ENCODE measurements at places on chromosomes 11 and 22.
A peak's percentile ranks its signal among the peaks of the same experiment; 100 is the strongest.

- no peak for DNase-seq
Observed at GRCh38 chr11:45156741-45157140, 10.3 kb downstream of the PRDM11 start.

DNA sequence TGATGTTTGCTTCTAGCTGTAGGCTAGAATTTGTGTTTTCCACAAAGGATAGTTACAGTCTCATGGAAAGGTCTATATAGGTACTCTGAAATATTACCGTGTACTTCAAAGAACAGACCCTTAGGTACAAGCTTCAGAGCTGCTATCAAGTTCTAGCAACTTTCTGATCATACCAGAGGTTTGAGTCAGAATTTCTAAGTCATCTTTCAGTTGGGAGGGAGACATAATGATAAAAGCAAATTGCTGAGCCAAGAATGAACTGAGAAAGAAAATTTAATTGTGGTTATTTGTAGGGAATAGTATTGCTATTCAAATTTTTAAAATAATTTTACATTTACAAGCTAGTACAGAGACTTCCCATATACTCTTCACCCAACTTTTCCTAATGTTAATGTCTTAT lies 19.9 kb upstream of the ME3 start:
- no peak for DNase-seq

DNA sequence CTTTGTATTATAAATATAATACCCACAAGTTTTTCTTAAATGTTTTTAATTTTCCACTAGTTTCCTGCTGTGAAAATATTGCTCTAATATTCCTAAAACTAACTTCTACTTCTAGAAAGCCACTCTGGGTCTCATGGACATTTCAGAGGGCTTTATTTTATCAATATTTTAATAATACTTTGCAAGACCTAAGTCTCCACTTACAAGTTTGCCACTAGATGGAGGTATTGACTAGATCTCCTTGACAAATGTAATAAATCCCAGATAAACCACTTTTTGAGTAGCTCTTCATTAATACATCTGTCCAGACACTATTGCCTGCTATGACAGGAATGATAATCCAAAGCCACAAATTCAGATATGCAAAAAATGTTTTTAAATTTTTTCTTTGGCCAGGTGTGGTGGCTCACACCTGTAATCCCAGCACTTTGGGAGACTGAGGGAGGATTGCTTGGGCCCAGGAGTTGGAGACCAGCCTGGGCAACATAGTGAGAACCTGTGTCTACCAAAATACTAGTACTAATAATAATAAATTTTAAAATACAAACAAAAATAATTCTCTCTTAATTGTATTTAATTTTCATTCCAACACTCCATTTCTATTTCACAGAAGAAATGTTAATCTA lies 3.5 kb upstream of the ACAT1 start:
- DNase-seq, result no peak

DNA sequence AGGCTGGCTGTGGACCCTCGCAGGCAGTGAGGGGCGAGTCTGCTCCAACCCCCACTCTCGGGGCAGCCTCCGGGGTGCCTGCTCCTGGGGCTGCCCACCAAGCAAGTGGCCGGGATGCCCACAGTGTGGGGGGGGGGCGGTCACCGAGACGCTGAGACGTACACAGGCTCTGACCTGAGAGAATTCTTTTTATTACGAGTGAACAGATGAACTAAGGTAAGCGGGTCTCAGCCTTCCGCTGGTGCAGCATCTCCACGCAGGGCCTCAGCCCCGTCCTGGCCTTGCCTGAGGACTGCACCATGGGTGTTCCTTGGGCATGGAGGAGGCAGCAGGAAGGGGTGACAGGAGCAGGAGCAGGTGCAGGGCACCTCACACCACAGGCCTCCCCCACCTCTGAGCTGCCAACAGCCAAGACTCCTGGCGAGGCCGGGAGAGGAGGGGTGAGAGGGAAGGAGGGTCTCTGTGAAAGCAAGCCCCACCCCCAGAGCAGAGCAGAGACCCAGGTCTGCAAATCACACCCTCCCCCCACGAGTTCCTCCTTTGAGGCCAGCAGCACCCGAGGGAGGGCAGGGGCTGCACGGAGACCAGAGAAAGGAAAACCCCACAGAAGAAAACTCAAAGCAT lies 17.2 kb downstream of the MOB2 start:
- DNase-seq, result no peak

DNA sequence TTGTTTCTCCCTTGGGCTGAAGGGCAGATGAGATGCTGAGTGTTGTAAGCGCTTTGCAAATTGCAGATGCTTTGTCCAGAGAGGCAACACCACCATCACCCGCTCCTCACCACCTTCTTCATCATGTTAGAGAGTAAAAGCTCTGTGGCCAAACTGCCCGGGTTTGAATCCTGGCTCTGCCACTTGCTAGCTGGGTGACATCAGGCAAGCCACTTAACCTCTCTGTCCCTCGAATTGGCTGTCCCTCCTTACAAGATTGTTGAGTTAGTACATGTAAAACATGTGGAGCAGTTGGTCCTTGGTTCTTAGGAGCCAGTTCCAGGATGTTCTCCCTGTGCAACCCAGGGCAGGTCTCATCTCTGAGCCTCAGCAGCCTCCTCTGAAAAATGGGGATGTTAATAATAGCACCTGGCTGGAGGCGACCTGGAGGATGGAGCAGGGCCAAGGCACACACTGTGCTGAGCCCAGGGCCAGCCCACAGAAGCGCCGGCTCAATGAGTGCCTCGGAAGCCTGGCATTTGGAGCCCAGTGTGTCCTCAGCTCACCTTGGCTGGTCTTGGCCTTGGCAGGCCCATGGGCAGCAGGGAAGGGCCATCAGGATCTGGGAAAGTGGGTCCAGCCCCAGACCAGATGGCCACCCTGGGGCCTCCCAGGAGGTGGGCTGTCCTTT lies 10.5 kb downstream of the C11orf86 start:
- DNase-seq, result no peak

GRCh38 chr11:70220136-70220535 lies 17.0 kb downstream of the FADD start:
- no peak for DNase-seq

DNA sequence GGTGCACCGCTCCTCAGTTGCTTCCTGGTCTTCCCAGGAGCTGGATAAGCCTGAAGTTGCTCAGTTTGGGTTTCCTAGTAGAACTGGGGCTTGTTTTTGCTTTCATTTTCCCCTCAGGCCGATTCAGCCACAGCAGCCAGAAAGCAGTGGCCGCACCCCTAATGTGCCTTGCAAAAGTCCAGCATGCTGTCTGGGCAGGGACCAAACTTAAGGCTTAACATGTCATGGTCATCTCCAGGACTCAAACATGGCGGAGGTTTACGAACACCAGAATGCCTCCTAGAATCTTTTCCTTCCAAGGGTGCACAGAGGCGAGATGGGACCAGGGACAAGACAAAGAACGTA lies 2.5 kb downstream of the GNG3 start:
- peak; percentile 24 for DNase-seq

DNA sequence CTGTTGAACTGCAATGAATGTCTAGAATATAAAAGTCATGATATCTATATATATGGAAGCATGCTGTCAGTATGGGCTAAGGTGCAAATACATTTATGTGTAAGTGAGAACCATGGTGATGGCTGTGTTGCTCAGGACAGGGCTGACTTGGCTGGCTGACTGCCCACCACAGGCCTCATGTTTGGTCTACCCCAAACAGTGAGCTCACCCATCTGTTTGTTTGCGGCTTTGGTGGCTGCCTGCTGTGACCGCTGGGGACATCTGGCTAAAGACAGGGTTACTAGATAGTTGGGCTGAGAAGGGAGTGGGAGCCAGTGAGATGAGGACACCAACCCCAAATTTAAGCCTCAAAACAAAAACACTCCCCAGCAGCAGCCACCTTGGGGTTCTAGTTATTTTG lies 6.3 kb downstream of the CD44 start:
- DNase-seq, result no peak

DNA sequence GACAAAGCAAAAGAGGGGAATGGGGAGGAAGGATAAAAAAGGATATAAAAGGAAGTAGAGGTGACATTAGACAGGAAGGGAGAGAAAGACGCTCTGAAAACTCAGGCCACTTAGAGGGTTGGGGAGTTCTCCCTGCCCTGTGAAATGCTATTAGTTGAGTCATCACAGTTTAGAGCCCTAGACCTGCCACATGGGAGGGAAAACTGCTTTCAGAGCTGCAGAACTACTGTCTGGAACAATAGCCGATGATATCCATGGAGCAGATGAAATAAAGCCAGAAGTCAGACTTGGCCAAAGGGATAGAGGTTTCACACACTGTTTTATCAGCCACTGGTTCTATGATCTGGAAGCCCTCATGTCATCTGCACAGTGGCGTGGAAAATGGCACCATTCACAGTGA lies 157.9 kb downstream of the NCAM1 start:
- DNase-seq, result no peak

DNA sequence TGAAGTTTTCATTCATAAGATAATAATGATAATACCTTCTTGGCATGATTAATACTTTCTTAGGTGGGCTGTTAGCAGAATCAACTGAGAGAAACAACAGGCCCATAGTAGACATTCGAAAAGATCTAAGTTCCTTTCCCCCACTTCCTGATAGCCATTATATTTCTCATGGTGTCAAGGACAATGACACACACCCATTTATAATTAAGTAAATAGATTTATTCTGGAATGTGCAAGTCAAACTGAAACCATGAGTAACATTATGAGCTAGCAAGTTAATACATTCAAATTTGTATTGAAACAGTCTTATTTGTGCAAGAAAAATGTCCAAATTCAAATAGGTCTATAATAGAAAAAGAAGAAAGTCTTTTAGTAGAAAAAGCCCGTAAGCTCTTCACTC lies 301.1 kb downstream of the GUCY1A2 start:
- DNase-seq, result no peak

- no peak for DNase-seq
Observed at GRCh38 chr11:132911186-132911585, 621.1 kb downstream of the OPCML start.

DNA sequence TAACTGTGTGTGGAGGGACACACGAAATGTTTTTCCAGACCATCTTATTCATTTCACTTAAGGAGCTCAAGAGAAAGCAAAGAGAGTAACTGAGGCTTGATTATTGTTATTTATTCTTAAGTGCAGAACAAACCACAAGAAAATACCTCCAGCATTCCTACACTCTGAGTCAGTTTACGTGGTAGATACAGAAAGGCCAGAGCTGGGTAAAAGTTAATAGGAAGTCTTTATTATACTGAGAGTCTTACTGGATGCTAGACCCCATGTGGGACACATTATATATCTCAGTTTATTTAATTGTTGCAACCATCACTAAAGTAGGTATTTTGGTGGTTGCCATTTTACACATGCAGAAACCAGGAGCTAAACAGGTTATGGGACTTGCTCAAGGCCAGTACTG lies 261.4 kb upstream of the POU2AF2 start:
- DNase-seq, result no peak

DNA sequence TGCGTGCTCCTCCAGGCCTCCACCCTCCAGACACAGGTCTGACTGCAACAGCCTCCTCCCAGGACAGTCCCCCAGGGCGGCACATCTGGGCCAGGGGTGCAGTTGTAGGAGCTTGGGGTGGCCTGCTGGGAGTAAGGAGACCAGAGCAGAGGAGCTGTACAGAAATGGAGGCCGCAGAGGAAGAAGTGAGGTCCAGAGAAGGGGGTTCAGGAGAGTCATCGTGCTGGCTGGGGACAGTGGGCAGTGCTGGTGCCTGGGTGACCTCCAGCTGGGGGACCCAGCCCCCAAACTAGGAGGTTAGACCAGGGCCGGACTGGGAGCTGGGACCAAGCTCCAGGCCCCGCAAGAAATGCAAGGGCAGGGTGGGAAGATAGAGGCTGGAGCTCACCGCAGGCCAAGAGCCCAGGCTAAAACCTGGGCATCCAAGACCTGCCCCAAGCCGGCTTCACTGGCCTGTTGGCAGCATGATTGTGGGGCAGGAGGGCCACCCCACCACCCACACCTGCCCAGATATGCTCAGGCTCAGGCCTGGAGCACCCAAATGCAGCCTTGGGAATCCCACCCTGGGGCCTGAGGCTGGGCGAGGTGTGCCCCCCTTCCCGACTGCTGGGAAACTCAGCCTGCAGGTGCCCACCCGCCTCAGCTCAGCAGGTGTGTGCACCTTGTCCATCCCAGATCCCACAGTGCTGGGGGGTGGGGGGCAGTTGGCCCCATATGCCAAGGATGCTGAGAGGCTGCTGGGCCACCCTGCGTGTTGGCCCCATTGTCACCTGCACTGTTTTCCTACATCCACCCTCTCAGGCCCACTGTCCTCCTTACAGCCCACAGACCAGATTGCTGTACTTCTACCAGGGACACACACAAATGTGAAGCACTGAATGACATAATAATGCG lies 96.9 kb downstream of the MORC2 start:
- DNase-seq, result no peak

DNA sequence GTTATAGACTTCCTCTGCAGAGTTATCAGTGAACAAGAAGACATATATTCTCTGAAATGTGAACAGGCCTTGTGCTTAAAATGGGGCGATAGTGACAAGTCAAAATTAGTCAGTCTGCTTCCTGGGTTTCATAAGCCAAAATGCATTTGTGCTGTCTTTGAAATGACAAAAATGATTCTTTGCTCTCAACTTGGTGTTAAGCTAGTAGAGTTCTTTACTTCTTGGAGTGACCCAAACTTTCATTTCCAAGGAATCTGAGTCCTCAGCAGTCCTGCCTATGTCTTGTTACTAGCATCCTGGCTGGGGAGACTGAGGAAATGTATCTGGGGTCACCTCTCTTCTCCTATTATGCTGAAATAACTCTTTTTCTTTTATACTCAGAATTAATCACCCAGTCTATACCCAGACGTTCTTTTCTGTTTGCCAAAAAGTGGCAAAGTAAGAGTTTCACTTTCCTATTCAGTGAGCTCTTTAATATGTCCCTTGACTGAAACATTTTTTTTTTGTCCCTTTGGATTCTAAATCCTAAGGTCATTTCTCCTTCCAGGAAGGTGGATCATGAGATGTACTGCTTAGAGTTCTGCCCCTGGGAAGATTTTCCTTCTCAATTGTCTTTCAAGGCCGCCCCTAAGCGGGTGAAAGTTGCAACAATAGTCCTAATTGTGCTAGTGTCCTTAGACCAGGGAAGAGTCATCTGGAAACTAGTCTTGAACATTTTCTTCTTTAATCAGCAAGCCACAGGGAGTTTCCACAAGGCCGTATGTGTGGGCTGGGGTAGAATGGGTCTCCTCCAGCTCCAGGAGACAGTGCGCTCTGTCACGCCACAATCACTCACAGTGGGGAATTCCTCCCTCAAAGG lies 53.0 kb upstream of the RDX start:
- DNase-seq, result peak; percentile 75

DNA sequence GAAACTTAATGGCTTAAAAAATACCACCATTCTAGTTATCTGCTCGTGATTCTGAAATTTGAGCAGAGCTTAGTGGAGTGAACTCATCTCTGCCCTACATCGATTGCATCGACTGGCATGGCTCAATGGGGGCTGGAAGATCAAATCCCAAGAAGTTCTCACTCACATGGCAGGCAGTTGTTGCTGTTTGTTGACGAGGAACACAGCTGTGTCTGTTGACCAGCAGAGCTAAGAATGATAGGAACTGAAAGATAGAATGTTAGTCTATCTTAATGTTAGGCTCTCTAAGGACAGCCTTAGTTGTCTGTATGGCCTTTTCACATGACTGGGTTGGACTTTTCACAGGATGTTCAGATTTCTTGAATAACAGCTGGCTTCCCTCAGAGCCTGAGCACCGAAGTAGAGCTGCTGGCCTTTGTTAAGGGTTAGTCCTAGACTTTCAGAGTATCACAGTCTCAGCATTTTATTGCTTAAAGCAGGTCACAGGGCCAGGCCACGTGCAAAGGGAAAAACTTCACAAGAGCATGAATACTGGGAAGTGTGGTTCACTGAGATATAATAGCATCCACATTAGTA lies 31.6 kb upstream of the IZUMO1R start:
- DNase-seq, result no peak
